ENCODE measurements at places on chromosomes 16 and 17. TPM values are rescaled to one million over a fixed set of nuclear protein-coding genes. Genes with fewer than 3 reads are reported as not detected.

The CACNG5 gene
- not detected for total RNA-seq

The KIAA0753 gene
- 18.2 TPM for total RNA-seq

The PLLP gene
- total RNA-seq = 0.26 TPM

The CCL4 gene
- 14.8 TPM for total RNA-seq

The VAC14 gene
- 34.4 TPM for total RNA-seq

The CCT6B gene
- 1.4 TPM for total RNA-seq

DNA sequence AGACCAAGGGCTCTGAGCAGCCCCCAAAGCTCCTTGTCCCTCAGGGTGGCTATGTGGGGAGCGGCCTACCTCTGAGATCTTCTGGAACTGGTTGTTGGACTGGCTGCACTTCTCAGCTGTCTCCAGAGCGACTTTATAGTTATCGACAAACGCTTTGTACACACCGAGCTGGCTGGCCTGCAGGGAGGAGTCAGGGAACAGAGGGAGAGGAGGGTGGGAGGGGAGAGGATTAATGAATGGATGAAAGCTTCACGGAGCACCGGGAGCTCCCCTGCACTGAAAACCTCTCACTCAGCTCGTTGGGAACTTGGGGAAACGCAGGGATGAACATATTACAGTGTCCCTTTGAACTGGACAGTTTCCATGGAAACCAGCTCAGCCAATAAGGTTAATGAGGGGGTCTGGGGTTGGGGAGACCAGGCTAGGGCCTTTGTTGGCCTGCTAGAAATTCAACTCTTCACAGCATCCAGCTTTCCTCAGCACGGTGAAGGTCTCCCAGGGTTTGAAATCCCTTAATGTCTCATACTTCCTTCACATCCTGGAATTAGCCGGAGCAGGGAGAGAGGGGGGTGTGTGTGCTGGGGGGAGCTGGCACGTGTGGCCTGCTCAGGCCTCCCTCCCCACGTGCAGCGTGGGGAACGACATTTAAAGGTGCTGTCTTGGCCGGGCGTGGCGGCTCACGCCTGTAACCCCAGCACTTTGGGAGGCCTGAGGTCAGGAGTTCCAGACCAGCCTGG, 86.7 kb downstream of the TIMM22 start:
- no peak for DNase-seq

DNA sequence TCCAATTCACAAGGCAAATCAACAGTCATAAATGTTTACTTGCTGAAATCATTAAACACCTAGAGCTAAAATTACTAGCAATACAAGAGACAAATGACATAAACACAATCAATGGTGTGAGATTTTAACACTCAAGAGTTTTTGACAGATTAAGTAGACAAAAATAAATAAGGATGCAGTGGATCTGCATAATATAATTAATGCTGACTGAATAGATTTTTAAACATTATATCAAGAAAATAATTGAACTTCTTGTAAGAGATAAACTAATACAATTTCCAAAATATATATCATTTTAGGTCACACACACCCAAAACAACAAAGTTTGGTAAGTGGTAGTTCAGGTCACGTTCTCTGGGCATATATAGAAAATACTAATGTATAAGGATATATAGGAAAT, 322.6 kb upstream of the XYLT1 start:
- no peak for DNase-seq

DNA sequence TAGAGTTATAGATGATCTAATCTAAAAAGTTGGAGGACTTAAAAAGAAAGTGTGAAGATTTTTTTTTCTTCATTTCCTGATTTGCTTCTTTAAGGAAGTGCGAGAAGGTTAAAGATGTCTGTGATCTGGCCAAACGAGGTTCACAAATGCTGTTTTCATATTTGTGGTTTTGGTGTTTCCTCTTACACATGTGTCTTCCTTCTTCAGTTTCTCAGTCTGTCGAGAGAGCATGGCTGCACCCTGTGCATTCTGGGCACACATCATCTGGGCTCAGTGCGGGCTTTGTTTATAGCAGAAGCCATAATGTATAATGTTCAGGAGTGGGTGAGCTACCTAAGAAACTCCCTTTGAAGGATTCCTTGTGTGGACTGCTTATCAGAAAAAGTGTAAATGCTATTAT, 260.4 kb upstream of the TBX2 start:
- peak; percentile 41 for DNase-seq

- DNase-seq = no peak
Measured at GRCh38 chr17:59510611-59511010, 54.8 kb upstream of the DHX40 start.

- no peak for DNase-seq
Measured at GRCh38 chr17:35313875-35314409, 59.5 kb downstream of the SLFN11 start.

GRCh38 chr17:12445331-12445730, 220.4 kb upstream of the MYOCD start:
- no peak for DNase-seq

DNA sequence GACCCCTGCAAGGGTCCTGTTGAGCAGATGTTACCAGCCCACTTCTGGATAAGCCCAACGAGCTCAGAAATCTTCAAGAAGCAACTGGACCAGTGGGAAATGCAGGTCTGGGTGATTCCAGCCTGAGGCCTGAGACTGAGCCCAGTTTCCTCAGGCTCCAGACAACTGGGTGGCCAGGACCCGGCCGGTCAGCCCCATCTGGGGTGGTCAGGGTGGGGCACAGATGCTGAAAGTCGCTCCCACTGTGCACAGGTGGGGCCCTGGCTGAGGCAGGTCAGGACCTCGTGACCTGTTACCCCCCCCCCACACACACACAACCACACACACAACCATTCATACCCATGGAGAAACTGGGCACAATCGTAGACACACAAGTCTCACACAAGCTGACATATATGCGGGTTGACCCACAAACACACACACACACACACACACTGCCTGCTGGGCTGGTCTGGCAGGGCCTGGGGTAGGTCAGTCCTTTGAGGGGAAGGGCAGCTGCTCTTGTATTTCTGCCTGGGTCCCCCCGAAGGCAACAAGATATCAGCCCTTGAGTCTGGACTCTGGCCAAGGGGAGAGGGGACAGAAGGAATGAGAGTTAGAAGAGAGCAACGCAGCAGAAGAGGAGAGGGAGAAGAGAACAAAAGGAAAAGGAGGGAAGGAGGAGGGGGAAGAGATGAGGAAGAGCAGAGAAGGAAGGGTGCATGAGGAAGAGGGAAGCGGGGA, 99.0 kb upstream of the CDH5 start:
- DNase-seq = no peak

DNA sequence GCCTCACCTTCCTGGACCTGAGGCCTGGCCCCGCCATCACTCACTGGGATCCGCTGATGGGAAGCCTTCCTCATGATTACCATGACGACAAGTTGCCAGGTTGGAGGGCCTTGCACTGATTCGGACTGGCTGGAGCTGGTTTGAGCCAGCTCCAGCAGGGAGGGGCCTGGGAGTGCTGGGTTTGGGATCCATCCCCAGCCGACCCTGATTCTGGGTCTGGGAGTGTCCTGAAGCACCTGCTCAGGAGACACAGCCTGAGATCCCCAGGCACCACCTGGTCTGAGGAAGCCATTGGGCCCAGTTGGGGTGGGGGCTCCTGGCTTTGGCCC, 5.9 kb upstream of the BAIAP3 start:
- no peak for DNase-seq

DNA sequence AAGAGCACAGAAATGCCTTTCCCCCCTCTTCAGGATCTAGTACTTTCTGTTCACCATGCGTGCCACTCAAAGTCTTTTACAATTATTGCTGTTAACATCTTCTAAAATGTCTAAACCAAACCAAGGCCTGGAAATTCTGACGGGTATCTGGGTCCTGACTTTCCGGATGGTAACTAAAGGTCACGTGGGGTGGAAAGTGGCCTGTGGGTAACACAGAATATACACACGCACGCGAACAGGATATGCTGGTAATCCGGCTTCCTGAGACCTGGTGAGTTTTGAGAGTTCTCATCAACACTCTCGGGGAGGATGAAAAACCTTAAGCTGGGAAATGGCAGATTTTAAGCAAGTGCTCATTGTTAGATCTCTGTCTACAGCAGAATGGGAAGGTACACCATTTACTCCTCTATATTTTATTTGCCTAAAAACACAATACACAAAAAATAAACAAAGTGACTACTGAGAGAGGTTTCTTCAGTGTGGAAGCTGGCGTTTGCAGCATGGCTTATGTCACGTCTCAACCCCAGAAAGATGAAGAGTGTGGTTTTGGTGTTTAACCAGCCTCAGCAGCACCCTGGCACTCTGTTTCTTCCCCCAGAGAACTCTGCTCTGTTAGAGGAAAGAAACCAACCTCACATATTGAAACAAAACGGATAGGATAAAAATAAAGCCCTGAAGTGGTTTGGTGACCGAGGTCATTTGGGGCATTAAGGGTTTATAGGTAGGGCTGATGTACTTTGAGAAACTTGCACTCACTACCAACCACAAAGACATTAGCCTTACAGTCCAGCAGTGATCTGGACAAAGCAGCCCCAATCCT, 37.3 kb downstream of the SMG6 start:
- peak; percentile 75 for DNase-seq

- no peak for DNase-seq
Measured at GRCh38 chr16:11793840-11794239, 3.2 kb downstream of the ZC3H7A start.

- DNase-seq = no peak
Measured at GRCh38 chr17:79153367-79154130, 78.9 kb downstream of the ENGASE start.

- no peak for DNase-seq
Measured at GRCh38 chr16:29898804-29899515, 390 bp downstream of the SEZ6L2 start.

GRCh38 chr16:66457888-66458287, 30.8 kb downstream of the BEAN1 start:
- DNase-seq = no peak

DNA sequence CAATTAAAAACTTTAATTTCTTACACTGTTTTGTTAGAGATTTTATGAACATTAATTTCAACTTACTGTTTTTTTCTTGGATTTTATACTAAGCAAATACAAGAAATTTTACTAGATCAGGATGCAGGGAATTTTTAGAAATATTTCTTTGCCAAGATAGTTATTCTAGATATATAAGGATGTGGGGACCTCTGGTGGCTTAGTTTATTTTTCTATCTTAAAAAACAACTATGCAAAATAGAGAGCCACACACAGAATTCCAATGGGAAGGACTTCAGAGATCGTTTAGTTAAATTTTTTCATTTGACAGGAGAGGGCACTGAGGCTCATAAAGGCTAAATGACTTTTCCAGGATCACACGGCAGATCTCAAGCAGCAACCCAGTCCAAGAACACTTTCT, 23.0 kb upstream of the CAPNS2 start:
- no peak for DNase-seq

DNA sequence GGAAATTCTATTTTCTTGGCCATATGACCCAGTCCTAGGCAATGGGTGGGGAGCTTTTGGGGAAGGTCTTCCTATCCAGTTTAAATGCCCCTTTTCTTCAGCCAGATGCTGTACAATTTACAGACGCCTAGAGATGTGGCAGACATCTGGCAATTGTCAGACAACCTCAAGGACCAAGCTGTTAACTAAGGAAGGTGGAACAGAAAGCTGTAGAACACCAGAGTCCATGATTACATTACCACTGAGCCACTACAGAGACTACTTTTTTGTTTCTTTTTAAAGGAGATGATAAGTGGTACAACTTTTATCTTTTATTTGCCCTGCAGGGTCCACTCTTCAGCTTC, 21.1 kb upstream of the CORO6 start:
- no peak for DNase-seq

GRCh38 chr17:75839942-75840798, 4.0 kb downstream of the UNC13D start:
- no peak for DNase-seq

DNA sequence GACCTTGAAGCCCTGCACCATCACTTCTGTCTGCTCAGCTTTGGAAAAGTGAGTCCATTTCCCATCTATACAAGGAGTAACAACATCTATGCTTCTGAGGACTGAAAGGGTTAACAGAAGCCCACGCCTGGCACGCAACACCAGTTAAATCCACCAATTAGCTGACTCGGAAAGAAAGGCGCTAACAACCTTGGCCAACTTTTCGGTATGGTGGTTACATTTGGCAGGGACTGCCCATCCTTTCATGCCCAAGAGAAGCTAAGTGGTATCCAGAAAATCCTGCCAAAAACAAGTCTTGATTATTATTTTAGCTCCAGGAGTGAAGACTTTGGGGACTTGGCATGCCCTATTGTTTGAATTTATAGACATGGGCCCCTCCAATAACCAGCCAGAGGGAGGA, 202.3 kb upstream of the RPL38 start:
- no peak for DNase-seq
